GM12878 (cell line): ENCODE measurements at places on chromosomes 5 and 9. TPM values are rescaled to one million over a fixed set of nuclear protein-coding genes. Genes with fewer than 3 reads are reported as not detected.
A peak's percentile ranks its signal among the peaks of the same experiment; 100 is the strongest.

Gene CHSY3
- polyA plus RNA-seq: not detected in 2 replicates

Gene INSYN2B
- 0.13 and 0.15 TPM in 2 replicates for polyA plus RNA-seq

DNA sequence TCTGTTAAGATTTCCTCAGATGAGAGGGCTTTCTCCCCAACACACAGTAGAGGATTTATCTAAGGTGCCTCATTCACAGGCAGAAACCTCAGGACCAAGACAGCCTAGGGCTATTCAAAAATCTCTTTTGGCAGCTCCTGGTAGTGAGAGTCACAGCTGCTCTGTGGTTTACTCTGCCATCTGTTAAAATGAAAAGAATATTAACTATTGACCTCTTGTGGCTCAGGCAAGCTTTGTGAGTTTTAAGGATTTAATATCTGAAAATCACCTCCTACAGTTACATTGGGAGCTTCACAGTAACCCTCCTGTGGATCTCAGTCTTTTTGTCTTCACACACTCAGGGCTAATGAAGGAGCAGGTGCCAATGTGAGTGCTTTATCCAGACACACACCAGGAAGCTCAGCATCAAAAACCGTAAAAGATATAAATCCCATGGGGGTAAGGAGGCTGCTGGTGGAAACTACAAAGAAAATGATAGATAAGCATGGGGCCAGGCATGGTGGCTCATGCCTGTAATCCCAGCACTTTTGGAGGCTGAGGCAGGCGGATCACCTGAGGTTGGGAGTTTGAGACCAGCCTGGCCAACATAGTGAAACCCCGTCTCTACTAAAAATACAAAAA lies 29.7 kb downstream of the PPP1R2B start:
- peak; percentile 39 for DNase-seq

Gene CATSPER3
- 0.12 and 0.28 TPM in 2 replicates for polyA plus RNA-seq

Gene KCNV2
- 0.11 and 0.37 TPM in 2 replicates for polyA plus RNA-seq

- peak; percentile 63 for DNase-seq
These were observed 79.6 kb downstream of the PHAX start for GRCh38 chr5:126680191-126680817.

DNA sequence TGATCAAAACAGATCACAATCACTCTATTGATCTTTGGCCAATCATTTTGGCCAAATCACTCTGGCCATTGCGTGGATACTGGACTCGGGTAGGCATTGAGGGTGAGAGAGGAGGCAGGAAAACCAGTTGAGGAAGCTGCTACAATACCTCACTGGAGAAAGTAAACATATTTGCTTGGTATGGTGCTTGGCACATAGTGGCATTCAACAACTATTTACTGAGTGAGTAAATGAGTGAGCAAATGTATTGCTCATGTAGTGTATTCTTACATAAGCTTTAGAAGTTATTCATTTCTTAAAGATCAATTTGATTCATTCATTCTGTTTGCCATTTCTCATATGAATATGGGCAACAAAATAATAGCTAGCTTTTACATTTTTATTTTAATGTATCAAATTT lies 4.0 kb upstream of the DEPDC1B start:
- no peak for DNase-seq

DNA sequence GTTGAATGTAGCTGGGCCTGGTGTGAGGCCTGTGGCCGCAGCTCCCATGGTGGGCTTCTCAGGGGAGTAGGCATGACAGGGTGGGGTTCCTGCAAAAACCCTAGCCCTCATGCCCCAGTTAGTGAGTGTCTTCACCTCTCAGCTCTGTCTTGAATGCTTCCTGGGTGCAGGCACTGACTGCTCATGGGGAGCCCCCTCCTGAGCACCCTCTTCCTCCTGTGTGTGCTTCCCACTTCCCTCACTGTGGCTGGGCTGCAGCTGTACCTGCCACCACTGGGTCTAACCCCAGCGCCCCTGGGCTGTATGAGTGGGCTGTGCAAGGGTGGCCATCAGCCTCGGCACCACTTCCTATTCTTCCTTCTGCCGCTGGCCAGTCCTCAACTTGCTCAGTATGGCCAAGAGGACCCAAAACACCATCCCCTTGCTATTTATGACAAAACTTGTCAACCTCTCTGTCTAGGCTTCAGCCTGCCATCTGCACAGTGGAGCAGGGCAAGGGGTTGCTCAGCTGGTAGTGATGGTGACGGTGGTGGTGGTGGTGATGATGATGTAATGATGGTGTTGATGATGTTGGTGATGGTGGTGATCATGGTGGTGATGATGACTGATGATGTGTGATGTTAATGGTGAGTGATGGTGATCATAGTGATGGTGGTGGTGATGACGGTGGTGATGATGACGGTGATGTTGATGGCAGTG lies 67.5 kb downstream of the RXRA start:
- no peak for DNase-seq

GRCh38 chr9:94806307-94806893 lies 79.9 kb downstream of the AOPEP start:
- DNase-seq: peak; percentile 31

DNA sequence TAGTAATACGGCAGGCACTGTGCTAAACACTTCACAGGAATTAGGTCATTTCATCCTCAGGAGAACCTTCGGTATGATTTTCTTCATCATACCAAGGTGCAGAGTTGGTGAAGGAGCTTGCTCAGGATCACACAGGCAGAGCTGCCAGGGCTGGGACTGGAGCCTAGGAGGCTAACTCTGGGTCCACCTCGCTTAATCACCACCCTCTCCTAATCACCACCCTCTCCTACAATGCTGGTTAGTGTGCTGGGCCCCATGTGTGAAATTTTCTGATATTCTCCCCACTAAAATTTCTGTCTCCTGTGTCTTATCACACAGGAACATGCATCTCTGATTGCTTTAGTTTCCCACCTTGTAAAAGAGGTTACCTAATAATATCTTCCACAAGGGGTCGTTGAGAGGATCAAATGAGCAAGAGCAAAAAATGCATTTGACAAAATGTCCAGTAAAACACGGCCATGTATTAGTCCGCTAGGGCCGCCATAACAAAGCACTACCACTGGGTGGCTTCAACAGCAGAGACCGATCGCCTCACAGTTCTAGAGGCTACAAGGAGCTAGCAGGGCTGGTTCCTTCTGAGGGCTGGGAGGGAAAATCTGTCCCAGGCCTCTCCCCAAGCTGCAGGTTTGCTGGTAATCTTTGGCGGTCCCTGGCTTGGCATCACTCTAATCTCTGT lies 128.2 kb upstream of the NFIB start:
- DNase-seq: no peak

Gene CTSV
- polyA plus RNA-seq: 0.11 and 0.23 TPM in 2 replicates

Gene PCA3
- polyA plus RNA-seq: not detected in 2 replicates

- DNase-seq: no peak
These were observed 64.1 kb downstream of the WDR41 start for GRCh38 chr5:77427998-77428397.

DNA sequence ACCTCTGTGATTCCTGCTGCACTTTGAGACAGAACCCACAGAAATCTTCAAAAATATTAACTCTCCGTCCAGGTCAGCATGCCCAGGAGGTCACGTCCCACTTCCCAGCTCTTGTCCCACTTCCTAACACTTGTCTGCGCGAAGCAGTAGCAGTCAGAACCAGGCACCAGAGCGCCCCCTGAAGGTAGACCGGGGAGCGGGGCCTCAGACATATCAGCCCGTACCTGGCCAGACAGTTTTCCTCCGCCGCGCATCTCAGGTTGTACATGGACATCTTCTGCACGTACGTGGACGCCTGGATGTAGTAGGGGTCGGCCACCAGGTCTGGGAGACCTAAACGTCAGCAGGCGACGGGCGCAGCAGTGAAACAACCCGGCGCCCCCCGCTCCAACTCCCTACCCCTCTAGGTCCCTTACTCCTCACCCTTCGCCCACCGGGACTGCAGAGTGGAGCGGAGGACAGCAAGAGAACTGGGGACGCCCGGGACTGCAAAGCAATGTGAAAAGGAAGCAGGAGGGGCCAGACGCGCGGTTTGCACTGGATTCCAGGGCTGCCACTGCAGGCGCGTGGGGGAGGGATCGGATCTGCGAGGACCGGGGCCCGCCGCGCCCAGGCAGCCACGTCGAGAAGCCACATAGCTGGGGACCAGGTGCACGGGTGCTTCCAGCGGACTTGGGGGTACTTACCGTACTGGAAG lies 1.2 kb downstream of the LOX start:
- no peak for DNase-seq

DNA sequence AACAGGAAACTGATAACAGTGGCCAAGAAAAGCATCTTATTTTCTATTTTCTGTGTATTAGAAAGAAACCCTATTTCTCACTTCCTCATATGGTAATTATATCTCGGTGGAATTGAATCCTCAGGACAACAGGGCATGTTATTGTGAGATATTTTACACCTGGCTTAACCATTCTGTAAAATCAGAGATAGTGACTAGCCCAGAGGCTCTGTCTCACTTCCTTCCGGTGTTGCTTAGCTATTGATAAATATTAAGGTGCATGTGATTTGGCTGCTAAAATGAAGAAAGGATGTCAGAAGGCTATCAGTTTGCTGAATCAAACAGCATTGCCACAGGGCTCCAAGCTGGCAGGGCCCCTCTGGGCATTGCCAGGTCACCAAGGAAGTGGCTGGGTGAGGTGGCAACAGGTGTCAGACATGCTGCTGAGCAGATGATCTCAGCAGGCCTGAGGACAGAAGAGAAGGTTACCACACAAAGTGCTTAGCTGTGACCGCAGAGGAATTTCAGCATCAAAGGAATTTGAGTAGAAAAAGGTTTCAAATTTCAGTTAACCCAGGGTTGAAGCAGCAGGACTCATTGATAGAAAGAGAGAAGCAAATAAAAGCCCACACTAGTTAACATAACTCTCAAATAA lies 330.7 kb downstream of the PDE4D start:
- DNase-seq: peak; percentile 75

DNA sequence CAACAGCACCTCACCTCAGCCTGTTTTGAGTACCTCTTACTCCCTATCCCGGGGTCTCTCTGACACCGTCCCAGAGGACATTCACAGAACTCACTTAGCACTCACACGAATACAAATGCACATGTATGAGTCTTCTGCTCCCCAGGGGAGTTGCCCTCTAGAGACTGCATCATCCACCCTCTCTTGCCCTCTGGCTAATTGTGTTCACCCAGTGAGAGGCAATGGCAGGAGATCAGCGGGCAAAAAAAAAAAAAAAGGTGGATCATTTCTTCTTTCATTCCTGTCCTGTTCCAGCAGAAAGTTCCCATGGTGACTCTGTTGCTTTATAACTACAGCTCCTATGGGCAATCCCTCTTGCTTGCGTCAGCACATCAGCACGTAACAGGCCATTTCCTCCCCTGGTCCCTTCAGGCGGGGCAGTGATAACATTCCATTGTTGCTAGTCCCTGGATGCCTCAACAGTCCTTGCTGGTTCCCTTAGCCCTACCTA lies 23.5 kb upstream of the SNX2 start:
- DNase-seq: no peak

DNA sequence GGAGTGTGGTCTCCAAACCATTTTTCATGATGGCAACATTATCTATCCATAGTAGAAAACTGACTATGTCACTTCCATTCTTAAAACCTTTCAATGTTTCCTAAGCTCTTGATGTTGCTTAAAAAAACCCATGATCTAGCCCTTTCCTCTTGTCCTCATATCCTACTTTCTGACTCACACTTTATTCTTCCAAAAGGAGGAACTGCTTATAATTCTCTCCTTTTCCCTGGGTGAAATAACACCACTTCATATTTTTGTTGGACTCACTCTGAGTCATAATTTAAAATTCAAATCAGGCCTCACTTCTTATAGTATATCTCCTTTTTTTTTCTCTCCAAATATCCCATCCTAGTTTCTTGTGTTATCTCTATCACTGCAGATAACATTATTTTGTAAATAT lies 513.9 kb downstream of the MAN2A1 start:
- DNase-seq: no peak

Gene CXCL14
- polyA plus RNA-seq: not detected in 2 replicates

GRCh38 chr5:179235416-179236400 lies 109.6 kb downstream of the ADAMTS2 start:
- DNase-seq: no peak

DNA sequence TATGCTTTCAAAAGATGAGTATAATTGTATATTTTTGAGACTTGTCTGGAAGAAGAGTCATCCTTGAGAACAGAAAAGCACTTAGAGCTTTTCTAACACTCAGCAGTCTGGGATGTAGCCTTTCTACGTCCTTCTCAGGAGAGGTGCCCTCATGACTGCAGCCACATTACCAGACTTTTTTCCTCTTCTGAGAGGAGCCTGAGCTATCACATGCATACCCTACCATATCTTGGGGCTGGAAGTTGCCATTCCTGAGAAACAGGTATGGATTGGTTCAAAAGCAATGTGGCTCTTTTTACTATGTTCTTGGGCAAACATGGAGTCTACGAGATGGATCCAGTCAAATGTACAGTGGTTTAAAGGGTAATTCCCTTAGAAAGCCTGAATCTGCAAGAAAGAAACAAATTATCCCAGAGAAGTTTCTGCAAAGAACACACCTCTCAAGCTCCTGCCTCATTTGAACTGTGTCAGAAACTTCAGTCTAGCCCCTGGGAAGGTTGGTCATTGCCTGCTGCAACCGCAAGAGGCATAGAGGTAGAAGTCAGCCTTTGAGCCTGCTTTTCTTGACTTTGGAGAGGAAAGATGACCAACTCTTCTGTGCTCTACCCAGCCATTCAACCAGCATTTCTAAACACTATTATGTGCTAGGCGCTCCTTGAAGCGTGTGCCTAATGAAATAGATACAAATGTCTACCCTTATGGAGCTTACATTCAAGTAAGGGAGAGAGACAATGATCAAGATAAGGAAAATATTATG lies 401.9 kb upstream of the ACTBL2 start:
- no peak for DNase-seq

DNA sequence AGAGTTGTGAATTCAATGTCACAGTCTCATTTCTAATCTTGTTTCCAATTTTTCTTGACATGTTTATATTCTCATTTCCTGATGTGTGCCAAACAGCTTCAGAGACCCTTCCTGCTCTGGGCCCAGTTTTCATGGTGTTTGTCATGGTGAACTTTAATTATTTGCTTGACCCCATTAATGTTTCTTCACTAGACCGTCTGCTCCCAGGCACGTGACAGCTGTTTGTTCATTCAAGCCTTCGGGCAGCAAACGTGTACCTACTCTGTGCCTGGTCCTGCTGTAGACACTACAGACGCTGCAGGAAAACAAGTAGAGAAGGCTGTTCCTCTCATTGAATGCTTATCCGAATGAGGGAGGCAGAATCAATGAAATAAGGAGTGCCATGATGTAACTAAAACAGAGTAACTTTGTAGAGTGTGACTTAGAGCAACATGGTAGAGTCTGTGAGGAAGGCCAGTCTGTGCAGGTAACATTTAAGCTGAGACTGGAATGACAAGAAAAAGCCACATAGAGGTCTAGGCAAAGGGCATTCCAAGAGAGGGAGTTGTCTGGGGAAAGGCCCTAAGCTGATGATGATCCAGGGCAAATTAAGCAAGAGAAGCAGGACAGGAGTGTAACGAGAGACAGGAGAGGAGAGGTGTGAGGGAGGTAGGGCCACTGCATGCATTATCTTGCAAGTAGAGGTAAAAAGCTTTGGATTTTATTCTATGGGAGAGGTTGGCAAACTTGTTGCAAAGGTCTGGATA lies 191.4 kb downstream of the SEMA5A start:
- no peak for DNase-seq

Gene SLC38A9
- 21.9 and 22.4 TPM in 2 replicates for polyA plus RNA-seq

Gene CAST
- polyA plus RNA-seq: 90.4 and 94.8 TPM in 2 replicates

- DNase-seq: no peak
These were observed 95.0 kb downstream of the ANKH start for GRCh38 chr5:14776602-14777001.

Gene CCDC180
- polyA plus RNA-seq: 0.33 and 0.60 TPM in 2 replicates

- no peak for DNase-seq
These were observed 4.9 kb downstream of the AK6 start for GRCh38 chr5:69364414-69364813.
